ENCODE measurements at places on chromosomes 6 and 20.
A peak's percentile ranks its signal among the peaks of the same experiment; 100 is the strongest.

DNA sequence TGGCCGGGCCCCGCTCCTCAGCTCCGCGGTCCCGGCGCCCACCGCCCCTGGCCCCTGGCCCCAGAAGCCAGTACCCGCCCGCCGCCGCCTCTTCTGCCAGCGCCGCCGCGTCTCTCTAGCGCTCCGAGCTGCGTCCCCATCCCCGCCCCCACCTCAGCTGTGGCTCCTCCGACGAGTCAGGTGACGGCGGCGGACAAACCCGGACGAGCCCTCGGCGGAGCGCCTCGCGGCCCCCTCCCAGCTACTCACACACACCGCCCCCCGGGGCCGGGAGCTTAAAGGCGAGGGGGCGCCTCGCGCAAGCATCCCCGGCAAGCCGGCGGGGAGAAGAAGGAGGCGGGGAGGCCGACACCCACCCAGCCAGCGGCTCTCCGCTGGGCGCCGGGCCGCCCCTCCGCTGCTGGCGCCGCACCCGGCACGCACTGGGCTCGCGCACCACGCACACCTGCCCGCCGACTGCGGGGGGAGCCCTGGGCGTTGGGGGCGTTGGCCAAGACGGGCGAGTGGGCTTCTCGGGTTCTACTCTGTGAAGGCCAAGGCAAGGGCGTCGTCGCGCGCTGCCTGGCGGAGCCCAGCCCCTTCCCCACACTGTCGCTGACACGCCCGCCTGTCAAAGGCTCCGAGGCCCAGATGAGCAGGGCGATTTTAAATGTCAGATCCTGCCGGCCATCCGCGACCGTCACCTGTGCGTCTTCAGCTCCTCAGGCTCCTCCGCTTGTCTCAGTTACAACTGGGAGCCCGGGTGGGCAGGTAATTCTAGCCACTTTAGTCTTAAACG is at the start of gene SNAP91:
Gene SNAP91, minus strand, starts transcription at position 132 of the 778 bp plus-strand sequence. CDS start 1,174 bp downstream, outside the sequence.
- peak; percentile 8 for DNase-seq

DNA sequence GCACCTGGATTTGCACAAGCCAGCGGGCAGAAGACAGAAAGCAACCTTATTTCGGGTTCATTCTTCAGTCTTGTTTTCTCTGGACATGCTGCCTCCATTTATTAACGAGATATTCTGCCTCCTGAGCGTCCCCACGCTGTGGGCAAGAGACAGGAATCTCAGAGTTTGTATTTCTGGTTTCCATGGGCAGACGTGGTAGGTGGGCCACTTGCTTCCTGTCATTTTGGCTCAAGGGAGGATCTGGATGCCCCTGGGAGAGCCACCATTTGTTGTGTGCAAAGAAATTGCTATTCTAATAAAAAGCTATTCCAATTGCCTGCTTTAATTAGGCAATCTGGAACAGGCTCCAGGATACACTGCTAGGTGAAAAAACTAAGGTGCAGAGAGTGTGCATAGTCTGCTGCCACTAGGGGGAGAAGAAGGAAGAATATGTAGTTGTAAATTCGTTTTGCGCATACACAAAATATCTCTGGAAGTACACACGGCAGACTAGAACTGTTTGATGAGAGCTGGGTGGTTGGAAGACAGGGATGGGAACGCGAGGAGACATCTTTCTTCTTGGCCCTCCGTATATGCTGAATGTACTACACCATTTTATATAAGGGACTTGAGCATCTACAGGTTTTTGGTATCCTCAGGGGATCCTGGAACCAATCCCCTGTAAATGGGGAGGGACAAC is 30.1 kb upstream of the SLC16A10 start:
- DNase-seq, result peak; percentile 12

DNA sequence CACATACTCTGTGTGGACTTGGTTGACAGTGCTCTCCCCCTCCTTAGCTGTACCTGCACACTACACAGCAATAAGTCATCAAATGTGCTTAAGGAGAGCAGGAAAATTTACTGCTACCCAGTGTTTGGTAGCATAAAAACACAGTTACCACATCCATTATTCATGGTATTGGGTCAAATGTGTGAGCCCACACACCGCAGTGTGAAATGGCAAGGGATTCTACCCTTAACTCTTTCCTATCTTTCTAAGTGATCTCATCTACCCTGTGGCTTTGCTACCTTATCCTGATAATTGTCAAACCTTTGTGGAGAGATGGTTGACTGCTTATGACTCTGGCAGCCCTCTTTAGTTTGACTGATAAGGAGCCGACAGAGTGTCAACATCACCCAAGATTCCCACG is 47.6 kb downstream of the STX11 start:
- DNase-seq, result no peak

- DNase-seq, result no peak
These were observed 83.4 kb downstream of the ADGRB3 start for GRCh38 chr6:68718385-68719073.

DNA sequence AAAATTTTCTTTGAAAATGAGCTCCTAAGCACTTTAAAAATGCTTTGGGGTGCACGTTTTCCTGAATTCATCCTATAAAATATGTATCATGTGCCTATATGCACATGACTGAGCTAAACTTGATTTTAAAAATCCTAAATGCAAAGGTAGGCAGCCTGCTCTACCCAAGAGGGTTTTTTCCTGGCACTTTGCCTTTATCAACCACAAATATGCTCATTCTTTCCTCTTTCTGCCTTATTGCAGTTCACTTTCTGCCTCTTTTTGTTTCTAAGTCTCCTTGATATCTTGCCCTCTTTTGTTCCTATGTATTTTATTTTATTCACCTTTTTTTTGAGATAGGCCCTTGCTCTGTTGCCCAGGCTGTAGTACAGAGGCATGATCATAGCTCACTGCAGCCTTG is 229.3 kb downstream of the GRM1 start:
- no peak for DNase-seq

GRCh38 chr20:25291432-25292133 is 43.7 kb downstream of the PYGB start:
- DNase-seq, result no peak

DNA sequence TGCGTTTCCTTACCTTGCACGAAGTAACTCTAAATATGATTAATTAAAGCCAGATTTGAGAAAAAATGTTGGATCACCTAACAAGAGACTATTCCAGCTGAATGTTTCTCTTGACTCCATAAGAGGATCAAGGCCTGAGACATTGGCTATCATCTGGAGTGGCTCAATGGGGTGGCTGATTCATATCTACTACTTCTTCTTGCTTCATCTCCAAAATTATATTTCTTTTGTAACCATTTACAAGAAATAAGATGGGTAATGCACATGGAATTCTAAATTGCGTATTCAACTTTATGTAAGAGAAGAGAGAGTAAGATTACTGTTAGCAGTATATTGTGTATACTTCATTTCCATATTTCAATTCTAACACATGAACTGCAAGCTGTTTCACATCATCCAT is 819.0 kb upstream of the EYS start:
- DNase-seq, result no peak

DNA sequence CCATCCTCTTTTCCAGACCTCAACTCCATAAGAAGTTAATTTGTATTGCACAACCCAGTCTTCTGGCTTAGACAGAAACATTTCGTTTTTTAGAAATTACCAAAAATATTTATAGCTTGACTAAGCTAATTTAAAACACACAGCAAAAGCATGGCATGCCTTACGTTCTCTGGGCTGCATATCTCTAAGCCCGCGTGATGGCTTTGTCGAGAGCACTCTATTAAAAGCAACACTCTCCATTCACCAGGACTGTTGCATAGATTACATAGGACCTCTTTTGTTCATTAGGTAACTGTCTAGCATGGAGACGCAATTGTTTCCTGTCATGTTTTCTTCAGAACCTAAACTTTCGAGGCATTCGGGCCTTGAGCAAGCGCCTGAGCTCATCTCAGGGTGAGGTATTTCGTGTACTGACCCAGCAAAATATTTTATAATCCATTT is 104.5 kb downstream of the IBTK start:
- DNase-seq, result no peak

DNA sequence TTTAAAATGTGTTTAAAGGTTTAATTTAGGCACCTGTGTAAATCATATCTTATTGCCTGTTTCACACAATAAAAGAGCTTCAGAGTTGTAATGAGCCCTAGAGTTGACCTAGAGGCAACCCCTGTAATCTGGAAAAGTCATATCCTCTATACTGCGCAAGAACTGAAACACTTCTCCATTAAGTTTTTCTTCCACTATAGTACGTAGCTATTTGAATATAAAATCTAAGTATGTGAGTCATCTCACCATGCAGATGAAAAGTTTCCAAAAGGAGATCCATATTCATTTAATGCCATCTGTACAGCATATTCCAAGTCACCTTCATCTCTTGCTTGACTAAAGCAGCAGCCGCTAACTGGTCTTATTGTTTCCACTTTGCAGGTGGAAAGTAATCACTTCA is 26.0 kb upstream of the TAAR1 start:
- no peak for DNase-seq

DNA sequence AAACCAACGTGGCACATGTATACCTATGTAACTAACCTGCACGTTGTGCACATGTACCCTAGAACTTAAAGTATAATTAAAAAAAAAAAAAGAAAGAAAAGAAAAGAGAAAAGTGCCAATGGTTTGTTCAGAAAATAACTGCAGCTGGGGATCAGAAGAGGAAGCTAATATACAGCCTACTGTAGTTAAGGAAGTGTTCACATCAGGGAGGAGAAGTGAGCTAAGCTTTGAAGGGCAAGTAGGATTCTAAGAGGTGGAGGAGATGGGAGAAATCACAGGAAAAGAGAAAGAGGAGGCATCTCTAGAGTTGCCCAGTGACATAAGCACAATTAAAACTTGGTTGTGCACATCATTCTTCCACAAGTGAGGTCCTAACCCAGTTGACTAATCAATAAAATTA is 214.4 kb upstream of the DTNBP1 start:
- DNase-seq, result no peak

DNA sequence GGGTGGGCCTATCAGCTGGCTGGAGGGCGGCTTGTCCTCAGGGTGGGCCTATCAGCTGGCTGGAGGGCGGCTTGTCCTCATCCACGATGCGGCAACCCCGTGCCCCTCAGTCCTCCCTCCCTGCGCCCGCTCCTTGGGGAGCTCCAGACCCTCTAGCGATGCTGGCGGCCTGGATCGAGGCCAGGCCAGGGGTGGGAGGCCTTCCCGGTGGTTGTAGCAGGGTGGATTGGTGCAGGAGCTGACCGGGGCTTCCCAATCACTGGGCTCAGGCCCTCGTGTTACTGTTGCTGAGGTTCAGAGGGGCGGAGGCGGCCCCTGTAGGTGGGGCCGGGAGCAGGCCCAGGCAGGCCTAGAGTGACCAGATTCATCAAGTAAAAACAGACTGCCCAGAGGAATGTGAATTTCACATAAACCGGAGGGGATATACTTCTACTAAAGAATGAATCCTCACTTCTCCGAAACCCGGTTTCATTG is 8.8 kb downstream of the SLC17A9 start:
- DNase-seq, result no peak

DNA sequence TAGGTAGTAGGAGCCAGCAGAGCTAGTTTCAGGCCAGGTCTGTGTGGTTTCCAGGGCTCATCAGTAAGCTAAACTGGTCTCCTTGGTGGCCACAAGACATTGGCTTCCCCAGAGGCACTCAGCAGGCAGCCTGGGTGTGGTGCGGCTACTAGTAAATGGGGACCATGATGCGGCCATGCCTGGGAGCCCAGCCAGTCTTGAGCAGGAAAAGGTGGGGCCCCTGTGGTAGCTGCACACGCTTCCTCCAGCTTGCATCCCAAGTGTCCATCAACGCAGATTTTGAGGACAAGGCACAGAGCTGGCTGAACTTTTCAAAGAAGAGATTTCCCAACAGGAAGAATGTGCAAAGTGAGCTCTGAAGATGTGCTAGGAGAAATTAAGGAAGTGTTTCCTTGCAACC is 107.4 kb upstream of the NAA20 start:
- DNase-seq, result no peak

GRCh38 chr6:63063631-63064271 is 147.5 kb upstream of the FKBP1C start:
- DNase-seq, result no peak
